Right atrium auricular region (tissue), 2 donors: ENCODE measurements at places on chromosomes 3 and 15. TPM values are rescaled to one million over a fixed set of nuclear protein-coding genes. Genes with fewer than 3 reads are reported as not detected.

DNA sequence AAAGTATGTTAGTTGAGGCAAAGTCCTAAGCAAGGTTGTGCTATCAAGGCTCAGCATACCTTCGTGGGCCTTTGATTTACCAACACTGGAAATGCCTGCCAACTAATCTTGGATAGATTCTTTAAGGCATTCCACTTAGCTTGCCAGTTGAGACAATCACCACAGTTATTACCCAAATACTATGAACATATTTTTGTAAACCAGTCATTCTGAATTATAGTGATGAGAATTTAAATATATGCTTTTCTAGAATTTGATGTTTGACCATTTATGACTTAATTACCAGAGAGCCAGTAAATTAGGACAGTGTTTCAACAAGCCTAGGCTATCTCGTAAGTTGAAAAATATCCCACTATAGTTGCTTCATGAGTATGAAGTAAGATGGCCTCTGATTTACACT lies 15.5 kb downstream of the TRIM59 start:
- DNase-seq, result no peak

DNA sequence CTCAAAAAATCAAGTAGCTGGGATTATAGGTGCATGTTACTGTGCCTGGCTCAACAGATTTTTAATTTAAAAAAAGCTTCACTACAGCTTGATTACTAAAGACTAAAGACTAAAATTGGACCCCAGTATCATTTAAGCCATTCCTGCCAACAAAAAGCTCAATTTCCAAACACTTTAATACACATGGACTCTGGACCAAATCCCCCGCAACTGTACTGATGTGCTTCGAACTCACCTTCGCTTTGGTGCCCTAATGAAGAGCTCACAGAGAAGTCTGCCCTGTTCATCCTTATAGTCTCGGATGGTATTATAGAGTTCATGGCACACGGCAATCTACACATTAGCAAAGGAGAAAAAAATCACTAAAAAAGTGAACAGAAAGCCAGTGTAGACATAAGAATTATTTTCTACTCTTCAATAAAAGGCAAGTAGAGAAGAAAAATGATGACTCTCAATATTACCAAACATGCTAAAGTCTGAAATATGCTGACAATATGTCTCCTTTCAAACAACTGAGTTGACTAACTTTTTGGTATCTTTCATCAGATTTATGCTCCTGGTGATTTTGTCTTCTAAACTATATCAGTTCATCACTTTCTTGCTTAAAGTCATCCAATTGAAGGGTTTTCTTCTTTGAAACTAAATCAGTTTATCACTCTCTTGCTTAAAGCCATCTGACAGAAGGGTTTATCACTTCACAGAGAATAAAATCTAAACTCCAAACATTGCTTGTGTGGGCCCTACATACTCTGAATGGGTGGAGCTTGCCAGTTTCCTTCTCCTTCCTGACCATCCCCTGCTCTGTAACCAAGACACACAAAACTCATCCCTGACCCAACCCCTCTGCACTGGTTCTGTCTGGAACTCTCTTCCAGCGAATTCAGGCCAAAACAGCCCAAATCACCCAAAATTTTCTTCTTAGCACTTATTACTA lies 7.2 kb downstream of the PBRM1 start:
- DNase-seq, result no peak

DNA sequence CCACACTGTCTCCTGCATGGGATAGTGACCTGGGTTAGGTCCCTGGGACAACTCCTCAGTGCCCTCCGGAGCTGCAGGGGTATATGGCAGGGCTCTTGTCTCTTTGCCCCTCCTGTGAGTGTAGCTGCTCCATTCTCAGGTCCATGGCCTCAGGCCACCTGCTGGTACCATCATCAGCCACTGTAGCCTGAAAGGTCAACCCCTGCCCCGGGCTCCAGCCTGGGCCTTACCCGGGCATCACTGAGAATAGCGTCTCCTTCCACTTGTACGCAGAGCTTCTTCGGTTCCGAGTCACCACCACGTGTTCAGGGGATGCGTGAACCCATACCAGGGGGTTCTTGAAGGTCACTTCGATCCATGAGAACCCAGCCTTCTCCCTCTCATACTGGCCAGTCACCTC lies 13.8 kb downstream of the ITIH4 start:
- no peak for DNase-seq

The SPTBN5 gene
- total RNA-seq, result 1.3 TPM

- DNase-seq, result no peak
Measured at GRCh38 chr15:52997123-52997522, 207.0 kb upstream of the ONECUT1 start.

The LDHAL6B gene
- not detected for total RNA-seq
